NCI-H1417 (cell line): ENCODE measurements at places on chromosomes 7 and 10.
A peak's percentile ranks its signal among the peaks of the same experiment; 100 is the strongest.

DNA sequence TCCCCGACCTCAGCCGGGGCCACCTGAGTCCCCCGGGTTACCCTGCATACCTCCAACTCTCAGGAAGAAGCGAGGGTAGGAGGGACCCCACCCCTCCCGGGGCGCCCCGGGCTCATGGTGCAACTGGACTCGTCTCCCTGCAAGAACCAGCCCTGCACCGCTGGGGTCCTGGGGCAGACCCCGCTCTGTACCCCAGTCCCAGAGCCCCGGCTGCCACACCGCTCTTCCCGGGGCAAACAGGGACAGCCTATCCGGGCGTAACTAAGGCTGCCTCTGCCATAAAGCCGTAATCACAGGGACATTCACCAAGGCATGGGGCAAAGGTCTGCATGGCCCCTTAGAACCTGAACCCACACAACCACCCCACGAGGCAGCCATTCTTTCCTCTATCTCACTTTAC lies 6.7 kb upstream of the MAFK start:
- DNase-seq = no peak

DNA sequence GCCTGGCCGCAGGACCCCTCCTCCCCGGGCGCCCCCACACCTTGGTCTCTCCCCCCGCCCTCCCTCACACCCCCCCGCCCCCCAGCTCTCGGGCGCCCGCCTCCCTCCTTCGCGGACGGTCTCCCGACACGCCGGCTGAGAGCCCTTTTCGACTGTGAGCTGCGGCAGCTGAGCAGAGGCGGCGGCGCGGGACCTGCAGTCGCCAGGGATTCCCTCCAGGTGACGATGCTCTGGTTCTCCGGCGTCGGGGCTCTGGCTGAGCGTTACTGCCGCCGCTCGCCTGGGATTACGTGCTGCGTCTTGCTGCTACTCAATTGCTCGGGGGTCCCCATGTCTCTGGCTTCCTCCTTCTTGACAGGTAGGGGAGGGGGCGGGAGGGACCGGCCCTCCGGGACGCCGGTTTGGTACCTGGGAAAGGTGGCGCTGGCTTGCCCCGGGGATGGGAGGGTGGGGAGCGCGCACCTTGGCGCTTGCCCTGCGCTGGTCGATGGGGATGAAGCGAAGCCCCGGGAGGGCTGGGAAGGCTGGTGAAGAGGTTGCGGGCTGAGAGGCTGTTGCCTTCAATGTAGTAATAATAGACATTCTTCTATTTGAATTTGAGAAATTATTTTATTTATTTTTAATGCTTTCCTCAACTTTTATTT lies at the start of gene BMPER:
Gene BMPER, plus strand, starts transcription at position 151 of the 644 bp plus-strand sequence. Its CDS starts 75 bp downstream, at position 226.
- DNase-seq = peak; percentile 85

DNA sequence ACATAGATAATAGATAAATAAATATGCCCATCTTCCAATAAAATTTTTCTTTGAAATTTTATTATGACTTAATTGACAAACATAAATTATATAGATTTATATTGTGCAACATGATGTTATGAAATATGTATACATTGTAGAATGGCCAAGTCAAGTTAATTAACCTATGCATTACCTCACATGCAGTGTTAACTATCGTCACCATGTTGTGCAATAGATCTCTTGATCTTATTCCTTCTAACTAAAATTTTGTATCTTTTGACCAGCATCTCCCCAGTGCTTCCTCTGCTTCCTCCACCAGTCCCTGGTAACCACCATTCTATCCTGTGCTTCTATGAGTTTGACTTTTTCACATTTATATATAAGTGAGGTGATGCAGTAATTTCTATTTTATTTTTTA lies 259.6 kb downstream of the SUGCT start:
- DNase-seq = no peak

DNA sequence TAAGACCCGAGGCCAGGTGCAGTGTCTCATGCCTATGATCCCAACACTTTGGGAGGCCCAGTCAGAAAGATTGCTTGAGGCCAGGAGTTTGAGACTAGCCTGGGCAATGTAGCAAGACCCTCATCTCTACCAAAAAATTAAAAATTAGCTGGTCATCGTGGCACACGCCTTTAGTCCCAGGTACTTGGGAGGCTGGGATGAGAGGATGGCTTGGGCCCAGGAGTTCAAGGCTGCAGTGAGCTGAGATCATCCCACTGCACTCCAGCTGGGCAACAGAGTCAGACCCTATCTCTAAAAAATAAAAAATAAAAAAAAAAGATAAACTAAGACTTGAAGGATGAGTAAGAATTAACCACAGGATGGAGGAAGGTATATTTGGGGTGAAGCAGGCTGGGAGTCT lies 77.9 kb downstream of the JCAD start:
- DNase-seq = no peak

DNA sequence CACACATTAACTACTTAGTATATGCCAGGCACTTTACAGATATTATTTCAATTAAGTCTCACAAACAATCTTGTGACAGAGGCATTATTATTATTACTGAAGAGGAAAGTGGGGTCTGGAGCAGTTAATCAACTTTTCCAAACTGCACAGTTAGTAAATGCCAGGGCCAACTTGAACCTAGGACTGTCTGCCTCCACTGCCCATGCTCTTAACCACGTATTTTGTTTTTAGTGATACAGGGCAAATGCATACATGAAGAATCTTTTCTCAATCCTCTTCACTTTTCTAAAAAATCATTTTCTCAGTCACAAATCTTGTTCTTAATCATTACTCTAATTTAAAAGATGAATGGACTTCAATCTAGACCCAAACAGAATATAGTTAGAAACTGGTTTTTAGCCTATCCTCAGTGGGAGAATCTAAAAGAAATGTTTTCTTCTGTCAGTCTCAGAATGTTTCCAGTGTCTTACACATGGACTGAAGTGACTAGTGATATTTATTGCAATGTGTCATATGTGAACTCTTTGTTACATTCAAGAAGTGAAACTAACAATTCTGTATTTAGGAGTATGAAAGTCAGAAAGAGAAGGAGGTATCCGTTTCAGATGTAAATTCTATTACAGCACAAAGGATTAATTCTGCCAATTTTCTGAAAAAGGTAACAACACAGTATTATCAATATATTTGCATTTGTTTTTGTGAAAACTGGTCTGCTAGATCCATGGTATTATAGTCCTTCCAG lies 55.5 kb upstream of the CCNJ start:
- DNase-seq = no peak

DNA sequence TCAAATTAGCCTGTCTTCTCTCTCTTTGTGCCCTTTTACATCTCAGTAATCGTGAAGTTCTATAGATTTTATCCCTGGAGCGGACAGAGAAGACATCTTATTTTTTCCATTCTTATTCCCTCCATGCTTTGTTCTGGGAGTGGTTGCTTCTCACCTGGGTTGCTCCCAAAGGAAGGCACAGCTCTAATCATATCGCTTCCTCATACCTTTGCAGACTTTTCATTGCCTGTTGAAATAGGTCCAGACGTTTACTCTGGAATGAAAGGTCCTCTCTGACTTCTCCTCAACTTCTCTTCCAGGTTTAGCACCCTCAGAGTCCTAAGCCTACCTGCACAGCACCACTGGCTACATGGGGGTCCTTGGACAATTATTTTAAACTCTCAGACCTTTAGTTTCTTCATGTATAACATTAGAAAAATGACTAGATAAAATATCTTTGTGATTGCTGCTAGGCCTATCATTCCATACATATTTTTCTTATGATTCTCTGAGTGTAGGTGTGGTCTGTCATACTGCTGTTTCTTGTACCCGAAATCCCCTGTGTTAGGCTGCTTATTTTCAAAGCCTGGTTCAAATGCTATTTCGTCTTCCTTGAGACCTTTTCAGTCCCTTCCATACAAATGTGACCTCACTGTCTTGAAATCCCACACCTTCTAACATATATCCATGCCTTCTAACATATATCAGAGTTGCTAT lies 418.1 kb downstream of the GFRA1 start:
- DNase-seq = no peak

DNA sequence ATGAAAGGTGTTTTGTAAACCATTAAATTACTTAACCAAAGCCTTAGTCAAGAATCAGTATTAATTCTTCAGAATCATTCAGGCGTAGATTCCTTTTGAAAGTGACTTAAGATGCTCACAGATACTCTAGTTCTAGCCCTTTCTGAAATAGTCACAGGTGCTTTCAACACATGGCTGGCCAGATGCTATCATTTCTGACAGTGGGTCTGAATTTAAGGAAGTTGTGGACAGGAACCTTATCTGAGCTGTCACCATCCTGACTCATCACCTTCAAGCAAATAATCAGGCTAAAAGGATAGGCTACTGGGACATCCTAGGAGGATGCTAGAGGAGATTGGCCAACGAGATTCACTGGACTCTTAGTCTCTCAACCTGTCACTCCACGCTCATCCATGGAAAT lies 501.5 kb downstream of the LRMDA start:
- no peak for DNase-seq

GRCh38 chr7:128075242-128076095 lies 44.2 kb upstream of the LRRC4 start:
- DNase-seq = peak; percentile 75

DNA sequence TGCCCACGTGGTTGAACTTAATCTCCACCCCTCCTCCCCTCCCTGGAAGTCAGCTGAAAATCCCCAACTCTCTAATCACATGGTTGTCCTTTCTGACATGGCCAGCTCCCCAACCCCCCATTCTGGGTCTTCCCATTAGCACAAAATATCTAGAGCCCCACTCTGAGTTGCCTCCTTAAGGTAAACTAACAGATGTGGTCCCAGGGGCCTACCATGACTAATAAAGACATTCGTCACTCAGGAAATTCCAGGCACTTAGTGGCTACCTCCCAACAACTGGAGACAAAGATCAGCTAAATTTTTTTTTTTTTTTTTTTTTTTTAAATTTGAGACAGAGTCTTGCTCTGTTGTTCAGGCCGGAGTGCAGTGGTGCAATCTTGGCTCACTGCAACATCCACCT lies 21.1 kb downstream of the CCDC126 start:
- no peak for DNase-seq

- no peak for DNase-seq
Observed at GRCh38 chr10:57119684-57120083, 758.6 kb upstream of the ZWINT start.

DNA sequence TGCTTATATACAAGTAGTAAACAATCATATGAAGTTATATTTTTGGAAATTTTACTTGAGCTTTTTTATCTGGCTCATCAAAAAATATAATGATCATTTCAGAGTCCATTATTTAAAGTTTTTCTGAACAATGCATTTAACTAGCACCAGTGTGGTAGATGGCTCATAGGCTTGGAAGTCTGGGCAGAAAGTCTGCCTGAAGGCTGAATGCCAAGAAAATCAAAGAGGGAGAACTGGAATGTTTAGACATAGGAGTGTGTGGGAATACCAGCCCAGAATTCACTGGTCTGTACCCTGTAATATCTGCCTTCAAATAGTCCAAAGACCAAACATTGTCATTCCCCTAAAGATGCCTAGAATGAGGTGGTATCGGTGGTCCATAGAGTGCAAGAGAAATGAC lies 40.3 kb upstream of the ANK3 start:
- no peak for DNase-seq

GRCh38 chr7:14899030-14899429 lies 3.5 kb downstream of the DGKB start:
- DNase-seq = no peak

DNA sequence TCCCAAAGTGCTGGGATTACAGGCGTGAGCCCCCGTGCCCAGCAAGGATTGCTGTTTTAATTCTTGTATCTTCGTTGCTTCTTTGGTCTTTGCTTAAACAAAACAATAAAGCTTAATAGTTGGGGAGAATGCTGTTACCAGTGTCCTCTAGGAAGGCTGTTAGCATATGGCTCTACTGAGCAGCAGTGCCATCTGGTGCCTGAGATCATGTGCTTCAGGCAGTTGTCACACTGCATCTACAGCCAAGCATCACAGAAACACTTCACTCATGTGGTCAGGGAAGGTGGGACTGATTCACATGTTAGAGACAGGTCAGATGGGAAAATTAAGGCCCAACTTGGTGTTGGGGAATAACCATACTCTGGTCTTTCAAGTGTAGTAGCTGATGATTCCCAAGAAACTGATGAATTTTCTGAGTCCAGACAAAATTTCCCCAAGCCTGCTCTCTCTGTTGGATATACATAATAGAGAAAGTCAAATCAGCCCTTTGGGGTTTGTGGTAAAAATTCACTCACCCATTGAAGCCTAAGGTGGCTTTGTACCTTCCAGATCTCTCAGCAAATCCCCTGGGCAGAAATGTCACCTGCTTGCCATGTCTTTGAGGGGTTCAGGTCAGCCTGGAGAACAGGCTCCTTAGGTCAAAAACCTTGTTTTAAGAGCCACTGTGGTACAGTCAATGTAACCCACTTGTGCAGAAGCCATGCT lies 28.4 kb downstream of the UBE2D4 start:
- no peak for DNase-seq

GRCh38 chr7:76515999-76516443 lies 5.7 kb downstream of the UPK3B start:
- no peak for DNase-seq

- DNase-seq = no peak
Observed at GRCh38 chr10:64219271-64220025, 698.2 kb downstream of the REEP3 start.

GRCh38 chr7:130476297-130477150 lies 15.4 kb upstream of the MEST start:
- DNase-seq = no peak

GRCh38 chr10:62373995-62374861 lies at the start of gene ZNF365:
Gene ZNF365, plus strand, starts transcription at chr10:62374369. Its CDS starts 1,825 bp downstream, at chr10:62376194.
- DNase-seq = no peak

DNA sequence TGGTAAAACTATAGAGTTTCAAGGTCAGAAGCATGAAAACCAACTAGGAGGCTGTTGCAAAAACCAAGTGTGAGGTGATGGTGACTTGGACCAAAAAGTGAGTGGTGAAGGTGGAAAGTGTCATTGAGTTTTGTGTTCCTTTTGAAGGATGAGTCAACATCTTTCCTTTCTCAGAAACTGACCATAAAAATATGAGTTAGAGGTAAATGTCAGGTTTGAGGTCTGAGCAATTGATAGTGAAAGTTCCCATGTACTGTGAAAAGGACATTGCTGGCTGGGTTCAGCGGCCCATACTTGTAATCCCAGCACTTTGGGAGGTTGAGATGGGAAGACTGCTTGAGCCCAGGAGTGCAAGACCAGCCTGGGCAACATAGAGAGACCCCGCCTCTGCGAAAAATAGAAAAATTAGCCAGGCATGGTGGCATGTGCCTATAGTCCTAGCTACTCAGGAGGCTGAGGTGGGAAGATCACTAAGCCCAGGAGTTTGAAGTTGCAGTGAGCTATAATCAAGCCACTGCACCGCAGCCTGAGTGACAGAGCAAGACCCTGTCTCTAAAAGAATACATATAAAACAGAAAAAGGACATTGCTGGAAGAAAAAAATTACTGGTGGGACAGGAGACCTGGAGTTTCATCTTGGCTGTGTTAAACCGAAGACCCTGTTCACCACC lies 89.3 kb upstream of the ARID5B start:
- DNase-seq = no peak

- no peak for DNase-seq
Observed at GRCh38 chr7:148211740-148212151, 378.8 kb upstream of the C7orf33 start.

GRCh38 chr7:39618868-39619267 lies 4.5 kb upstream of the RALA start:
- DNase-seq = no peak
